ENCODE measurements at places on chromosomes 4 and X.

DNA sequence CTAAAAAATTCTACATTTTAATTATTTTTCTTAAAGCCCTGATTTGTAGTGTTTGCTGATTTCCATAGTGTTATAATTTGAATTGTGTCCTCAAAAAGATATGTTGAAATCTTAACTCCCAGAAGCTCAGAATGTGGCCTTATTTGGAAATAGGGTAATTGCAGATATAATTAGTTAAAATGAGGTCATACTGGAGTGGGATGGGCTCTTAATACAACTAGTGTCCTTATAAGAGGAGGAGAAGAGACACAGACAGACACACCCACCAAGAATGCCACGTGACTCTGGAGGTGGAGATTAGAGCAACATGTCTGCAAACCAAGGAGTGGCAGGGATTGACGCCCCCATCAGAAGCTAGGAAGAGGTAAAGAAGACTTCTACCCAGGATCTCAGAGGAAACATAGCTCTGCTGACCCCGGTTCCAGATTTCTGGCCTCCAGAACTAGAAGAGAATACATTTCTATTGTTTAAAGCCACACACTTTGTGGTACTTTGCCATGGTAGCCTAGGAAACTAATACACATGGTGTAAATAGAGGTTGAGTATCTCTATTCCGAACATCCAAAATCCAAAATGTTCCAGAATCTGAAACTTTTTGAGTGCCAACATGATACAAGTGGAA lies 70.5 kb upstream of the IRF2 start:
- DNase-seq = peak; percentile 19

- no peak for DNase-seq
These were observed 48.8 kb downstream of the CLDN34 start for GRCh38 chrX:10015723-10016518.

- DNase-seq = no peak
These were observed 1.1 kb downstream of the GAB1 start for GRCh38 chr4:143337600-143338287.

DNA sequence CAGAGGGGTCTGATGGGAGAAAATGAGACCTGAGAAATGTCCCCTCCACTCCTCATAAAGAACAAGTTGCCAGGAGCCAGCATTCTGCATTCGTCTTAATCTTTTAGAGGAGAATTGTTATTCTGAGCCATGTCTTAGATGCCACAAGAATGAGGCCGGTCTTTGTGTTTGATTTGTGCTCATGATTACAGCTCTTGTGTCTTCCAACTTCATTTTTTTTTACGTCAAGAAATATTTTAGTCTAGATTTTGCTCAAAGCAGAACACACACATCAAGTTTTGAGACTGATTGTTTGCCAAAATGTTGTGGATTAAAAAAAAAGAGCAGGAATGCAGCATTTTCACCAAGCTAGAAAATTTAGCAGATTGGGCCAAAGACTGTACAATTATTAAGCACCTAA lies 130.6 kb upstream of the PITX2 start:
- DNase-seq = no peak

DNA sequence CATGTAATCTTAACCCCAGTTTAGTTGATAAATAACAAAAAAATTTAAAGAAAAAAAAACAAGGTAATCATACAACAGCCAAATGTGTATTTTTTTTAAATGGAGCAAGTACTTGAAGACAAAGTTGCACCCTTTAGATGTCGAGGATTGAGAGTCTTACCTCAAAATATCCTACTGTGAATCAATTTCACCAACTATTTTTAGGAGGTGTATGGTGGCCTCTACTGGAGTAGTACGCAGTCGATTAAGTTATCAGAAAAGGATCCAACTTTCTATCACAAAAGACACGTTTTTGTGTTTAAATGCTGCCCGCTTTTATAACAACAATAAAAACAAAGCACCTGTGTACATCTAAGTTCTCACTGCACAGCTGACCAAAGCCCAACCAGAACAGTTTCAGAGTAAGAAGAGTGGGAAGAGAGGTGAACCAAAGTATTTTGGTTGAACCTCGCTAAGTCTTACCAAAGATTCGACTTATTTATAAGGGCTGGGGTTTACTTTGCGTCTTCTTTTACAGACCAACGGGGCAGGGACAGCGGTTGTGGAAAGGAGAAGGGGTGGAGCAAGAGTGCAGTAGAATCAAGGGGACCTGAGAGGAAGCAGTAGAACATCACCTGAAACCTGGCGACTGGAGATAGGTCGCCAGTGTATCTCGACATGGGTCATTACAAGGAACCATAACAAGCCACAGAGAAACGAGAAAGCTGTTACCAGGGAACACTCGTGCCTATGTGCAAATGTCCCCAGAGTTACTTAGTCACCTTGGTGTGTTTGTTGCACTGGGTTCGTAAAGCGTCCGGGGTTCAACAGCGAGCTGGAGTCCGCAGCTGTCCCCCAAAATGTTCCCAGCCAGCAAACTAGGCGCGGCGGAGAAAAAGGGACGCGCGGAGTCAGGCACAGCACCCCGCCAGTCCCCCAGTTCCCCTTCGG lies 1.1 kb downstream of the RPS6KA6 start:
- DNase-seq = no peak

DNA sequence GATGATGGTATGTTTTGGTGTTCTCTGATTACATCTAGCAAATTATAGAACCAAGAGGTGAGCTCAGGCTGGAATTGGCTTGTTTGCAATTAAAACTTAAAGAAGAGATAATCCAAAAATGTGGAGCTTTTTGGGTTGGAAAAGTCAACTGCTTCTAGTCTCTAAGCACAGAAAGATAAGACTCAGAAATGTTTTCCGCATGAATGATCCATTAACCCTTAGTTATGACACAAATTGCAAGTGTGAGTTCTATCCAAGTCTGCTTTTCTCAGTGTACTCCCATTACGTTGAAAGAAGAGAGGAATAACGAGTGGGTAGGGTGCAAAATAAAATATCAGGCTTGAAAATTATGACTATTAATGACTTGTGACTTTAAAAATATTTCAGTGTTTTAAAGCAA lies 38.5 kb downstream of the HPGD start:
- no peak for DNase-seq

DNA sequence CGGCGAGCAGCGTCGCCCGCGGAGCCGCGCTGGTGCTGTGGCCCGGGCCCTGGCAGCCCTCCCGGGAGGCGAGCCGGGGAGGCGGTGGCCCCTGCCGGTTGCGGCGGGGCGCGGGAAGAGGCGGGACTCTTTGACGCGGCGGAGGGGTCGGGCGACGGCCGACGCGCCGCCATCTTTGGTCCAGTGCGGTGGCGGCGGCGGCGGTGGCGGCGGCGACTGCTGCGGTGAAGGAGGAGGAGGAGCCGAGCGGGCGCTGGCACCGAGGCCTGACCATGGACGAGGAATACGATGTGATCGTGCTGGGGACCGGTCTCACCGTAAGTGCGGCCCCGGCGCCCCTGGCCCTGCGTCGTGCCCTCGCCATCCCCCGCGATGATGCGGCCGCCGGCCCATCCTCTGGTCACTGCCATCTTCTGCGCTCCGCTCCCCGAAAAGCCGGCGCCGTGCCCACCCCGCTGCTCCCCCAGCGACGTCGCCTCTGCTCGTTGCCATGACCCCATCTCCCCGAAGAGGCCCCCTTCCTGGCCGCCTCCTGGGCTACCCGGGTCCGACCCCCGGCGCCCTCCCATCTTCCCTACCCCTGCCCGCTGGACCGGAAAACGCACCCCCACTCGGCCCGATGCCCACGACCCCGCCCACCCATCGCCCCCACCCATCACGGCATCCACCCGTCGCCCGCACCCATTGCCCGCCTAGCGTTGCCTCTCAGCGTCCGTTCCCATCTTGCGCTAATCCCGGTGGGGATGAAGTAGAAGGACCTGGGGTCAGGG lies at the start of gene GDI1:
Gene GDI1 (plus strand): TSS at position 172 of the 770 bp plus-strand sequence. CDS start 101 bp downstream, at position 273.
- no peak for DNase-seq
